NCI-H524 (cell line): ENCODE measurements at places on chromosomes 12 and 14.

DNA sequence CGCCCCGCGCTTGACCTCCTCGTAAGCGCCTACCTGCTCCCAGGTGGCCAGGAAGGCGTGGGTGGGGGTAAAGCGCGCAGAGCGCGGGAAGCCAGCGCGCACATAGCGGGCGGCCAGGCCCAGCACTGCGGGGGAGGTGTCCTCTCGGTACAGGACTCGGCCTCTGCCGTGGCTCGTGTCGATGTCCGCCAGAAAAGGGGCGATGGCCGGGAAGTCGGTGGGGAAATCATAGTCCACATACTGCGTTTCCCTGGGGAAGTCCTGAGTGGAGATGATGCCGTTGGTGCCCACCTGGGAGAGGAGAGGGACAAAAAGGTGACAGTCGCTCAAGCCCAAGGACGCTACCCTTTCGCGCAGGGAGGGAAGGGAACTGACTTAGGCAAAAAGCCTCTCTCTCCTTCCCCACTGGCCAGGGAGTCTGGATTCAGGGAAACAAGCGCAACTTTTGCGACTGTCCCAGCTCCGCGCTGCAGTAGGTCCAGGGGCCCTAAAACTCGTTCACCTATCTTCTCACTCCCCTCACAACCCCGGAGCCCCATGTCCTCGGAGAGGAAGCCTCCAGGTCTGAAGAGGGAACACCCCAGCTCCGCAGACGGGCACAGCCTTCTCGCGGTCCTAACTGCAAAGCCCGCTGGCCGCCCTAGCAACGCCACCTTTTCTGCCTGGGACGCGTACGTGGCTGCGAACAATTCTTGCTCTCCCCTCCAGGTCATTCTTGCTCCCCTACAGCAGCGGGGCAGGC is 815 bp downstream of the NID2 start:
- peak; percentile 71 for DNase-seq

DNA sequence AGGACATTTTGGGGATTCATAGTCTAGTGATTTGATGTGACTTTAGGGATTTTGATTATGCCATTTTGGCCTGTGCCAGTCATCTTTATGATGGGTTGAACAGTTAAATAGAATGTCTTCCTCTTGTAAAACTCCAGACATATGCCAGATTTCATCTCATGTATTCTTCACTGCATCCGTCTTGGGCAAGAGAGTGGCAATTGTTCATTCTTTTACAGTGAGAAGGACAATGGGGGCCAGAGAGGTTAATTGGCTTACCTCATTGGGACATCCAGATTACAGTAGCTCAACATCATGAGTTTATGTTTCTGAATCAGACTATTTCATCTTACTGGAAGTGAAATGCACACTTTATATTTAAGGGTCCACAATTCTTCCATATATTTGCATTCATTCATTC is 108.2 kb upstream of the SLC38A2 start:
- DNase-seq: no peak

DNA sequence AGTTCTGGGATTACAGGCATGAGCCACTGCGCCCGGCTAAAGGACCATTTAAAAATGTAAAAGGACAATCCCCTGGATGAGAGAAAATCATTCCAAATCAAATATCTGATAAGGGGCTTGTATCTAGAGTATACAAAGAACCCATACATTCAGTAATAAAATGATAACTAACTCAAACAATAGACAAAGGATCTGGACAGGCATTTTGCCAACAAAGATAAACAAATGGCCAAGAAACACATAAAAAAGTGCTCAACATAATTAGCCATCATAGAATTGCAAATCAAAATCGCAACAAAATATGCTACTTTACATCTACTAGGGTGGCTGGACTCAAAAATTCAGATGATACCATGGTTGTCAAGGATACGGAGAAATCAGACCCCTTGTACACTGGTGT is 8.5 kb upstream of the BICD1 start:
- no peak for DNase-seq

DNA sequence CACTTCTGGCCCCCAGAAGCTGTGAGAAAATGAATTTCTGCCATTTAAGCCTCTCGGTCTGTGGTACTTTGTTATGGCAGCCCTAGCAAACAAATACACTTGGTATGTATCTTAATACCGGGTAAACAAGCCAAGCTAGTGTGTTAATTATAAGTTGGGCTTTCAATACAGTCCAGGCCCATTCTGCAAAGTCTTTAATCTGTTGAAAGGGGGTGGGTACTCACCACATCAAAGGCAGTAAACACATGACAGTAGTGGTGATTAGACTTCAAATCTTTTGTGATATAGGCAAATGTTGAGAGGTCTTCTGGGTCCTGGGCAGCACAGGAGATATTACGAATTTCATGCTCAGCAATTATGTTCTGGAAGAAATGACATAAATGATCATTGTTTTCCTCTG is 127.7 kb downstream of the APAF1 start:
- no peak for DNase-seq

DNA sequence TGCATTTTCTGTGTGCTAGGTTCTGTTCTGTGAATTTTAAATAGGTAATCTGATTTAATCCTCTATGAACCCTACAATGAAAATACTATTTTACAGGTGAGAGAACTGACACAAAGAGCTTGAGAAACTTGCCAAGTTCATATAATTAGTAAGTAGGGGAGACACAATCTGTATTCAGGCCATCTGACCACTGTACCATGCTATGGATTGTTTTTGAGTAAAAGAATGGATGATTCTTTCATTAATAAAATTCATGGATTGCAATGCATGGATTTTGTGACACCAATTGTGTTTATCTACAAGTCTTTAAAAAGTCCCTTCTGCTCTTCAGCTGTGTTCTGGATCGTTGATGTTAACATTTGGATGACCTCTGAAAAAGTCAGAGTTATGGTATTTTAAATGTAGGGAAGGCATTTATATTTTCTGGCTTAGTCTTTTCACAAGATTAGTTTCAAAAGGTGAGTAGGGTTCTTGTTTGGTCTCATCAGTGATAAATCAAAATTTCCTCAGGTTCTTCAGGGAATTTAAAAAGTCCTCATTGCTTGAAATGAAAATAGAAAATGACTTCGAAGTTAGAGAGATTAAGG is 15.4 kb upstream of the DYRK2 start:
- no peak for DNase-seq

- DNase-seq: no peak
Measured at GRCh38 chr12:92030618-92031017, 115.0 kb downstream of the BTG1 start.

DNA sequence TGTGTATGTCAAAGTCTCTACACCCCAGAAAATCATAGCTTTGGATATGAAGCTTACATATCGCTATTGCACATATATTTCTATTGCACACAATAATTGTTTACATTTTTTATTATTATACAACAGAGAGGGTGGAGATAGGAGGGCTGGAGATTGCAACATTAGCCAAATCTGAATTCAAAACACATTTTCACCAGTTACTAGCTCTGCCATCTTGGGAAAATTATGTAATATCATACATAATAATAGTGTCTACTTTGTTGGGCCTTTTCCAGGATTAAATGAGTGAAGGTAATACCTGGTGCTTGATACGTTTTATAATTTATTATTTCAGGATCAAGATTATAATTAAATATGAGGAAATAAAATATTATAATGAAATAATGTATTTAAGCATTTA is 507.4 kb upstream of the TBX3 start:
- DNase-seq: no peak

GRCh38 chr14:23302290-23303225 is at the start of gene PPP1R3E:
Gene PPP1R3E (minus strand): TSS chr14:23302859. CDS start chr14:23302576, 283 bp downstream.
- peak; percentile 82 for DNase-seq

GRCh38 chr12:92814584-92814983 is 111.8 kb downstream of the PLEKHG7 start:
- no peak for DNase-seq

- peak; percentile 84 for DNase-seq
Measured at GRCh38 chr12:14185427-14186192, 179.9 kb upstream of the ATF7IP start.

DNA sequence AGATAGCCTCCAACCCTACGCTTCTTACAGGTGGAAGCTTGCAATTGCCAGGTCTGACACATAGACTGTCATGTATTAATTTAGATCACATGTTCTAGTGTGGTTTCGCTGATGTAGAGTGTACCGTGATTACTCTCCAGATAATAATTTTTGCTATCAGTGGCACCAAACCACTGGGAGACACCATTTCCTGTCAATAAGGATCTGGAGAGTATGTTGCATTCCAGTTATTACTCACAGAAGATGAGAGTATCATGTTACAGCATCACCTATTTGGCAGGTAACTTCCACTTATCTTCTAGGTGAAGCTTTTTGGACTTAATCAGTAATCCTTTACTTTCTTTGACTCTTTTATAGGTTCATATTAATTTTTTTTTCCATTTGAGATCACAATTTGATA is 147.2 kb downstream of the HELB start:
- no peak for DNase-seq

- DNase-seq: peak; percentile 21
Measured at GRCh38 chr12:7994731-7995205, 37.7 kb upstream of the FOXJ2 start.

DNA sequence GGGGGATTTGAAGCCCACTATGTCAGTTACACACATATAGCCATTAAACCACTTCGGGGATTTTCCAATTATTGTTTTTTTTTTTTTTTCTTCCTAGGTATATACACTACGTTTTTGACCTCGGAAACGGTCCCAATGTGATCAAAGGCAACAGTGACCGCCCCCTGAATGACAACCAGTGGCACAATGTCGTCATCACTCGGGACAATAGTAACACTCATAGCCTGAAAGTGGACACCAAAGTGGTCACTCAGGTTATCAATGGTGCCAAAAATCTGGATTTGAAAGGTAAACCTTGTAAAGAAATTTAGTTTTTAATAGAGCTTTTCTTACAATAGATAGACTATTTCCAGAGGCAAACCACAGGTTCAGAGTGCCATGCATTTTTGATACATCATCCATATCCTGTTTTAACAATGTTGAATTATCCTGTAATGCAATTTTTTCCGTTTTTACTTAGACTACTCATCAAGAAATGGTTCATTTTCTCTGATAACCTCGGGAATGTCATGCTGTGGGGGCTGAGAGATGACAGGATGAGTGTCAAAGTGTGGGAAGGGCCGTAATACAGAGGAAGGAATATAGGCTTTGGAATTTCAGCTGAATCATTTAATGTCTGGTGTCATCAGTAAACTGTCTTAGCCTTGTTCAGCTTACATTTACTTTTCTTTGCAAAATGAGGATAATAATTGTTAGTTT is 797.1 kb downstream of the NRXN3 start:
- DNase-seq: no peak

- DNase-seq: no peak
Measured at GRCh38 chr12:70960484-70960883, 39.9 kb upstream of the PTPRR start.

- no peak for DNase-seq
Measured at GRCh38 chr12:69688021-69688420, 11.1 kb downstream of the BEST3 start.

DNA sequence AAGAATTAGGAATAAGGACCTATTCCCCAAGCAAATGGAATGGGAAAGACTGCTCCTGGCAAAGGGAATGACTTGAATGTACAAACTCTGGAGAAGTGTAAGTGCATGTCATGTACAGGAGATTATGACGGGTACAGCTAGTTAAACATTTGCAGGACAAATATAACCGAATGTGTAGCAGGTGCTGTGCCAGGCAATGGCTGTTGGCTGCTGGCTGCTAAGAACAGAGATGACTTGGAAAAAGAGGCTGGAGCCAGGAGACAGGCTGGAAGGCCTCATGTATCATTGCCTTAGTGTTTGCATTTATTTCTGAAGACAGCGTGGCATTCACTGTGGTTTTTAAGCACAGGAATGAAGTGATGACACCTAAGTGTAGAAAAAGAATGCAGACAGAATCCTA is 136.8 kb downstream of the TTC8 start:
- no peak for DNase-seq

GRCh38 chr12:63845726-63846125 is 1.2 kb downstream of the SRGAP1 start:
- DNase-seq: peak; percentile 10

- no peak for DNase-seq
Measured at GRCh38 chr14:75373133-75373532, 54.7 kb upstream of the JDP2 start.

DNA sequence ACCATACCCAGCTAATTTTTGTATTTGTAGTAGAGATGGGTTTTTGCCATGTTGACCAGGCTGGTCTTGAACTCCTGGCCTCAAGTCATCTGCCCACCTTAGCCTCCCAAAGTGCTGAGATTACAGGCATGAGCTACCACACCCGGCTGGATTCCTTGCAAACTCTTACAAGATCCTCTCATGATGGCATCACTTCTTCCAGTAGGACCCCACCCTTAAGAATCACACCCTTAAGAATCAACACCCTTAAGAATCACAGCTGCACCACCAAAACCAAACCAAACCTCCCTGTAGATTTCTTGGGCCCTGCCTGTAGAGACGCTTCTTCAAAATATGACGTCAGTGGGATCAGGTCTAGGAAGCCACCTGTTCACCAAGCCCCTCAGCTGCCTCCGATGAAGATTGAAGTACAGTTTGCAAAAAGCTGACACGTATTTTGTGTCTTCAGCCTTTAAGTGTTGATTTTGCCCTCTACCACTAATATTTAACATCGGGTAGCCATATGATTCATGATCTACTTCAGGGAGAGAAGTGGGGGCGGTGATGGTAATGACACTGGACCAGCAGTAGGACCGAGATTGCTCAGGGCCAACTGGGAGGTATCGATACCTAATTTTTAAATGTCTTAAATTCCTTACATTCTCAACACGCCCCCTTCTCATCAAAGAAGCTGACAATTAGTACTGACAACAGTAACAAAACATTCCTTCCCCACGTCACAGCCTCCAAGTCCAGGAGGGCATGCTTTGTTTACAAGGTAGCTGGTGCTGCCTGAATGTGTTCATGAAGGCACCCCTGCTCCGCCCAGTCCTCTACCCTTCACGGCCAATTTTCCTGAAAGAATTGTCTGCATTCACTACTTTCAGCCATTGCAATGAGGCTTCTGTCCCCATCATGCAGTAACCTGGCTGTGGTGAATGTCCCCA is 57.2 kb downstream of the ESRRB start:
- DNase-seq: no peak

DNA sequence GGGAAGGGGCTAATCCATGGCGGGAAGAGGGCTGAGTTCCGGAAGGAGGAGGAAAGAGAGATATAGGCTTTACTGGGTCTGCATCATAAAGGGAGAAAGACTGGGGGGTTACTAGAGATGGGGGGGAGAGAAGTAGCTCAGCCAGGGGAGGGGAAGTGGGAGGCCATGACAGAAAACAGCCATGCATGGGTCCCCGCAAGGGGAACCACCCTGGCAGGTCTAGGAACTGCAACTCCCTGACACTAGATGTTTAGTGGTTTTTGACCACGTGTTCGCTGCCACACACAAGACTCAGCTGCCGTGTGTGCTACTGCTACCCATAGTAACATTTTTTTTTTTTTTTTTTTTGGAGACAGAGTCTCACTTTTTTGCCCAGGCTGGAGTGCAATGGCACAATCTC is 145.0 kb downstream of the RIMBP2 start:
- no peak for DNase-seq

GRCh38 chr14:54975856-54976255 is 51.0 kb downstream of the WDHD1 start:
- DNase-seq: no peak

GRCh38 chr14:68809524-68809923 is 16.7 kb upstream of the ZFP36L1 start:
- DNase-seq: no peak

- DNase-seq: no peak
Measured at GRCh38 chr12:15088105-15088504, 115.3 kb downstream of the PDE6H start.
